ENCODE measurements at places on chromosomes 11 and 22. TPM values are rescaled to one million over a fixed set of nuclear protein-coding genes. Genes with fewer than 3 reads are reported as not detected.

TEX54 gene
- total RNA-seq, result not detected

GLB1L2 gene
- total RNA-seq, result 1.8 TPM

ACAD8 gene
- 26.0 TPM for total RNA-seq

LRRN4CL gene
- 33.8 TPM for total RNA-seq

DNA sequence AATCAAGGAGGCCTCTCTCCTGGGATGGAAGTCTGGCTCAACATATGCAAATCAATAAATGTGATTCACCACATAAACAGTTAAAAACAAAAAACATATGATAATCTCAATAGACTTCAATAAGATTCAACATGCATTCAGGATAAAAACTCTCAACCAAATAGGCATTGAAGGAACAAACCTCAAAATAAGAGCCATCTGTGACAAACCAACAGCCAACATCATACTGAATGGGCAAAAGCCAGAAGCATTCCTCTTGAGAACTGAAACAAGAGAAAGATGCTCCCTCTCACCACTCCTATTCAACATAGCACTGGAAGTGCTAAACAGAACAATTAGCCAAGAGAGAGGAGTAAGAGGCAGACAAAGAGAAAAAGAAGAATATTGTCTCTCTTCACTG lies 54.0 kb upstream of the SEZ6L start:
- no peak for DNase-seq

DNA sequence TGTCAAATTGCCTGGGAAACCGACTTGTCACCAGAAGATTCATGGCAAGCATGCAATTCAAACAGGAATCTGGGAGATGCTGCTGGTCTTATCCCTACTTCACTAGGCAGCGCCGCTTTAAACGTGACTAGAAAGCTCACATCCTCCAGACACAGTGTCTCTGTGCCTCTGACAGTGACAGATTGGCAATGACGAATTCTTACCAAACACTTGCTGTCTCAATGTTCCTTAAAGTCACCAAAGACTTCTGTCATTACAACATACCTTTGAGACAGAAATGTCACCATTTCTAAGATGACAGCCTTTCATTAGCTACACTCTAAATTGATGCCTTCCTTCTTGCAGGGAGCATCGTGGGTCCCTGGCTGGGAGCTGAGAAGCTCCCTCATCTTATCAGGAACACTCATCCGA lies 197.8 kb downstream of the CWF19L2 start:
- no peak for DNase-seq

- no peak for DNase-seq
Observed at GRCh38 chr11:87141980-87142514, 104.3 kb downstream of the TMEM135 start.

- no peak for DNase-seq
Observed at GRCh38 chr22:45657701-45658100, 13.9 kb upstream of the ATXN10 start.

All from tongue (tissue), 3 donors.